ENCODE measurements at places on chromosomes 5 and 9.
A peak's percentile ranks its signal among the peaks of the same experiment; 100 is the strongest.

- no peak for DNase-seq
Observed at GRCh38 chr5:113384782-113385285, 50.0 kb downstream of the TSSK1B start.

DNA sequence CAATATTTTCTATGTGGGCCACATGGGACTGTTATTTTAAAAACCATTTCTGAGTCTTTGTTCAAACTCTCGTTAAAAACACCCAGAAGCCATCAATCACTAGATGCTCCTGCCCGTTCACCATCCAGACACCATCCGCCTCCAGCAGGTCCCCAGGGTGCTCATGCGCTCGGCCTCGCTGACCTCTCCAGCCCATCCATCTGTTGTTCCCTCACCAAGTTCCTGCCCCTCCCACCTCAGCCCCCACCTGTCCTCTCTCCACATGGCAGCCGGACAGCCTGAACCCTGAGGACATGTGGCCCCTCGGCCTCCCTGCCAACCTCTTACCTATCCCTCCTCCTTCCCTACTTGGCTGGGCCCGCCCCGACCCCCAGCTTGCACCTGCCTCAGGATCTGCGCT, 31.6 kb downstream of the NSUN2 start:
- no peak for DNase-seq

DNA sequence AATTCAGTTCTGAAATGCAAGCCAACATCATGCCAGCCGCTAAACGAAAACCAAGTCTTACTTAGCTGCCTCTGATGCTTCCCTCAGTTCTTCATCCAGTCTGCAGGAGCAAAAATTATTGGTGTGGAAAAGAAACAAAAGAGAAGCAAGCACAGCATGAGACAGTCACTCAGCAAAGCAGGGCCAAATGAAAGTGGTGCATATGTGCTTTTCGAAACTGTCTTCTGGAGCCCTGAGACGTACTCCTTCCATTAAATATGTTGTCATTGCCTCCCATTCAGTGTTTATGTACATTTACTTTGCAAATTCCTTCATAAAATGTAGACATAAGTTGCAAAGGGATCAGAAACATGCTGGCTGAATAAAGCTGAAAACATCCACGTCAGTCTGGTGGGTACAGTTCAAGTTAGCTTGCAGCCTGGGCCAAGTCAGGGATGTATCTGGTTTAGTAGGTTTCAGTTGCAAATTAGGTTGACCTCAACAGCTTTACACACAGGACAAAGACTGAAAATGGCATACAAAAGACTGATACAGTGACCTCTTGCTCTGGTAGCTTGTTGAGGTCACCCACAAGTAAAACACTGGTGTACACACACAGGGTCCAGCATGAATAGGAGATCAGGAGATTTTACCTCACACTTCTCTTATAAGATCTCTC, 139.7 kb upstream of the PCA3 start:
- DNase-seq, result no peak

DNA sequence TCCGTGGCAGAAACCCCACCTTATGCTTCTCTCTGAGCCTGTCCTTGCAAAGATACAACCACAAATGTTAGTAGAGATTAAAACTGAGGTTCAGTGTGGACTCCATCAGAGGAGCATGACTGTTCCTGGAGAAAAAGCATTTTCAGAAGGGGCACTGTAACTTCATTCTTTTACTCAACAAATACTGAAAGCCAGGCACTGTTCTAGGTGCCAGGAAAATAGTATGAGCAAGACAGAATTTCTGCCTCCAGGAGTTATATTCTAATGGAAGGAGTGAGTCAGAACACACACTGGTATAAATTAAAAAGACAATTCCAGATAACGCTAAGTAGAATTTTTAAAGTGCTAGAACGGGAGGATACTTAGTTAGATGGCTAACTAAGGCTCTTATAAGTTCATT, 251.4 kb upstream of the GAS1 start:
- DNase-seq, result no peak

- no peak for DNase-seq
Observed at GRCh38 chr9:102185371-102185770, 446.9 kb upstream of the GRIN3A start.

GRCh38 chr5:132767150-132767549, 9.9 kb downstream of the SEPTIN8 start:
- DNase-seq, result no peak

DNA sequence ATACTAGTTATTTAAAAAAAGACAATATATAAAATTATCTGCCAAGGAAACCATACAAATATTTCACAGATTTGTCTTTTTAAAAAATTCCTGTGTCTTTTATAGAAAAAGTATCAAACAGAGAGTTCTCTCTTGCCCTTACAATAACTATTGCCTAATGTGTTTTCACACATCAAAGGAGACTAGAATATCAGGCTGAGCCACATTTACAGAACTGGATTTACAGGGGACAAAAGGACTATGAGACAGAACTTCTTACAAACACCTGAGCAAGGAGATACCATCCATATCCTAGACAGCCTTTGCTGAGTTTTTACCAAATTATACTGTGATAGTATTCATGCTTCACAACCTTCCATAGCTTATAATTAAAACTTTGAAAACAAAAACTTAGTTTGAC, 34.2 kb downstream of the TMEM245 start:
- DNase-seq, result no peak

- no peak for DNase-seq
Observed at GRCh38 chr9:110142253-110142652, 65.7 kb downstream of the C9orf152 start.

GRCh38 chr5:8505196-8505595, 636.2 kb downstream of the MTRR start:
- no peak for DNase-seq

DNA sequence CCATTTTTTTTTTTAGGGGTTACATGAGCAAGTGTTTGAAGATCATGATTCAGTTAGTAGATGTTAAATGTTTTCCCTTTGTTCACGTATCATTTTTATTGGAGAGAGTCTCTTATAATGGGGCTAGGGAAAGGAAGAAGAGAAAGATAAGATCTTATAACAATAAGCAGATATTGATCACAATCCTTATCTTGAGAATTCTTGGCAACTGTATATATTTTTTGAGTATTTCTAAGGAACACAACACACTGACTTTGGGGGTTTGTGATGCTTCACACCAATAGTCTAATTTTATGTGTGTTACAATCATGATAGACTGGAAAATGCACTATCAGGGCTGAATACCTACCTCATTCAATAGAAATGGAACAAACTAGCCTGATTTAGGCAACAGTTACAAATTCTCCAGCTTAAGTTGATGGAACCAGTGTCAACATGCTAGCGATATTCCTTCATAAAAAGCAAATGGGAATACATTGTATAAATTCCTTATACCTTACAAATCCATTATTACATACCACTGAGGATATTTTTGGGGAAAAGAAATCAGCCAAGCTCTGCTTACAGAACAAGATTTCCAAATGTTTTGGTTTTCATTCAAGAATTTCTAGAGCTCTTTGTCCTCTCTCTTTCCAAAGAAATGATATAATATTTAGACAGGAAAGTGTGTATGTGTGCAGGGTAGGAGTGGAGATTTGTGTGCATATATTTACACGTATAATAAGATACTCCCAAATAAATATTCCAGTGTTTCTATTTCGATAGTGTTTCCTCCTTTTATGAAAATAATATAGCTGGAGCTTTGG, 41.5 kb downstream of the SVEP1 start:
- no peak for DNase-seq

GRCh38 chr9:127568971-127569885, 42.8 kb upstream of the STXBP1 start:
- DNase-seq, result peak; percentile 69

DNA sequence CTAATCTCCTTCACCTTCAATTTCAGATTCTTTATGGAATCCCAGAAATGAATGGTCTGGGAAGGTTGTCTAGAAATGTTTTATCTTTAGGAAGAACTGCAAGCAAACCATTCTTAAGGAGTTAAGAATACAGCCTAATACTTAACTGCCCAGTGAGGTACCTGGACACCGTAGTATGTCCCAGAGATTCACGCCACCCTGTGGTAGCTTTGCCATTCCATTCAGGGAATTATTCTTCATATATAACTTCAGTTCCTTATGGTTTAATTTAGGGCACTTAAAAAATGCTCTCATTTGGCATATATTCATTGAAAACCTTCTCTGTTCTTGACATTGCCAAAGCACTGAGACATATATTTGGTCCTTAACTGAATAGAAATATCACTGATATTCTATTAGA, 49.7 kb downstream of the ACTBL2 start:
- DNase-seq, result no peak

DNA sequence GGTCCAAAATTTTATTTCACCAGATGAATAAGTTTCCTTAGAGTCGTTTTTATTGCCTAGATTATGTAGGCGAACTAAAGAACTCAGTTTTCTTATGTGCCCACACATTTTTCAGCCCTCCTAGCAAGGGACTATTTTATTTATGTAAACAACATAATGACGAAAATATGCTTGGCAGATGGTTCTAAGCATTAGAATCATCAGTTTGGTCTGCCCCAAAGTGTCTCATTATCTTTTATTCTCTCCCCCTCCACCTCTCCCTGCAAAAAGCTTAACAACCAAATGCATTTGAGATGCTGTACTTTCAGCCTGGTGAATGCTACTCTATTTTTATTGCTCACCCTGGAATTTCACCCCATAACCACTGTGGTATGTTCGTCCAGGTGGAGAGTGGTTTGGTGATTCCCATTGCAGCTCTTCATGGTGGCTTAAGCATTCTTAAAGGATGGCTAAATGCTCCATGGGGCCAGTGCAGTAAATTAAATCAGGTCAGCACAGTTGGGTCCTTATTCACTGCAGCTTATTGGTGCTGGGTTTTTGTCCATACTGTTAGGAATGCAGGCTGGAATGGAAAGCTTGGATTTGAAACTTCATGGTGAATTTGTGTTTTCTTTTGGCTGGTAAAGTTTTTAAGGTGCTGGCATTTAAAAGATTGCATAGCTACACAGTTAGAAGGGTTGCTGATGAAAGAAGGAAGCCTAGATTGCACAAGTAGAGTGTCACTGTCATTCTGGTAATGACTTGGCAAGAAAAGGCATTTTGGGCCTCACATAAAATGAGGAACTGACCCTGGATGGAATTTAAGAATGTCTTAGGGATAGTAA, 39.2 kb downstream of the TLE4 start:
- no peak for DNase-seq

DNA sequence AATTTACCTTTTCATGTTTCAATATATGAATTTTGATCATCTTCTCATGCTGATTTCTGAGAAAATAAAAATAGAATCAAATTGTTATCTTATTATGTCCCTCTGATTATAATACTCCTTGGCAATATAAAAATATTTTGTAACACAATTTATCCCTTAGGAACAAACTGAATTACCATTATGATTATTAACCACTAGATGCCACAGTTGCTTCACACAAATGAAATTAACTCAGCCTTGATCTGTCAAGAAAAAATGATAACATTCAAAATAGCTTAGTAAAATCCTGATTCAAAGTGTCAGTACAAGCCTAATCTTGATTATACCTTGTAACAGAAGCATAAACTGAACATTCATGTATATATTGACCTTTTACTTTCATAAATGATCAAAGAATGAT, 4.8 kb upstream of the CHSY3 start:
- DNase-seq, result no peak

DNA sequence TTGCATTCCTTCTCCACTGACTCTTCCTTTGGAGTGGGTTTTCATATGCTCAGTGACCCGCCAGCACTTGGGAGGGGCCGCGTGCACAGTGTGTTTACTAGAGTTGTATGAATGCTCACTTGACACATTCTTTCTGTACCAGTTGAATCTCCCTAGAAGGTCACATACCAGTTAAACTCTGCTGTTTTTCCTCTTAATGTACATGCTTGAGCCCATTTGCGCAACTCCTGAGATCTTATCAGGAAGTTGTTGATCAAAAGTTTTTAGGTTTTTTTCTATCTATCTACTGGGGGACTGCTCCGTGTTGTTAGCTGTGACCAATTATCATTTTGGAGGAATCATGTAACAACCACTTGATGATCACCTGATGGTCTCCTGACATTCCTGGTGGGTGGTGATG, 392.7 kb downstream of the CDH9 start:
- DNase-seq, result no peak

- no peak for DNase-seq
Observed at GRCh38 chr9:90343366-90343765, 299.3 kb downstream of the DIRAS2 start.

DNA sequence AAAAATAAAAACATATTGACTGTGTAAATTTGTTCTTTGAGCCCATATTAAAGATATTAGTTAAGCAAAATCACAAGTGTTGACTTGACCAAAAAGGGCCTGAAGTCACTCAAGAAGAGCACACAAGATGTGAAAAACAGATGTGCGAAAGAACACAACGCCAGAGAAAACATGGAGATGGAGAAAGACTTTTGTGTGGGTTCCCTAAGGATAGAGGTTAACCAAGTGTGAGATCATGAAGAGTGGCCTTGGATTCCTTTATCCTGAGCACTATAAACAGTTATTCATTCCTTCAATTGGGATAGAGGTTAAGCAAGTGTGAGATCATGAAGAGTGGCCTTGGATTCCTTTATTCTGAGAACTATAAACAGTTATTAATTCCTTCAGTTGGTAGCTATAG, 361.8 kb downstream of the CDH18 start:
- DNase-seq, result no peak

- no peak for DNase-seq
Observed at GRCh38 chr5:93130624-93131490, 450.2 kb downstream of the NR2F1-AS1 start.

GRCh38 chr9:121281614-121282276, 13.8 kb downstream of the GSN start:
- no peak for DNase-seq

DNA sequence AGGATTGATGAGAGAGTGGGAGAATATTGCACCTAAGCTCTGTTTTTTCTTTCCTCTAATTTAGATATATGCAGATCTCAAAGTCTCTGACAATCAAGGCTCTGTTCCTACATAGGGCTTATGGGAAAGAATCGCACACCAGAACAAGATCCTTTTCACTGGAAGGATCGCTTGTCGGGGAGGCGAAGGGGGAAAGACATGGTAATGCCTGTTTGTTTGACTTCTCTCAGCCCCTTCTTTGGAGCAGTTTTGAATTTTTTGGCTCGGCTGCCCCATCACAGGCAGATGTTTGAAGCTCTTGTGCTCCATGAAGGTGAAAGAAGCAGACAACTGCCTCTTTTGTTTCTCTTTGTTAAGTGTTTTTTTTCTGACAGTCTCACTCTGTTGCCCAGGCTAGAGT, 599.9 kb upstream of the ZNF608 start:
- no peak for DNase-seq

DNA sequence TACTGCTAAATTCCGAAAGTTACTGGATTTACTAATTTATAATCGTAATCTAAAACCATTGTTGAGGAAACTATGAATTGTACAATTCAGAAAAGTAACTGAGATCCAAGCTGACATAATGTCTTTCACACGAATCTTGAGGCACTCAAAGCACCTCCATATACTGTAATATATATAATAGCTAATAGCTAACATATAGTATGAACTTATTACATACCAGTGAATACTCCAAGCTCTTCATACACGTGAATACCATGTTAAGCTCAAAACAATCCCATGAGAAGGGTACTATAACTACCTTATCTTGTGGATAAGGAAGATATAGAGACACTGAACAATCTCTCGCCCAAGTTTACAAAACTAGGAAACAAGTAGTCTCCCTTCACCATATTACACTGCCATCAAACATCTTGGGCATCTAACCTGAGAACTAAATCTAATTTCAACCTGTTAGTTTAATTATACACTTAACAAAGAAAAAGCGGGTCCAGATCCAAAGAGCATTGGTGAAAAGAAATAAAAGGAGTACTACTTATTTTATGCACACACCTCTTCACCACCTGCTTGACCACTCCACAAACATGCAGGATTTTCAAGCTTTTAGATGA, 1.0 kb downstream of the NUDCD2 start:
- DNase-seq, result no peak
